LNCaP clone FGC (cell line): ENCODE measurements at places on chromosomes 6 and 20.

DNA sequence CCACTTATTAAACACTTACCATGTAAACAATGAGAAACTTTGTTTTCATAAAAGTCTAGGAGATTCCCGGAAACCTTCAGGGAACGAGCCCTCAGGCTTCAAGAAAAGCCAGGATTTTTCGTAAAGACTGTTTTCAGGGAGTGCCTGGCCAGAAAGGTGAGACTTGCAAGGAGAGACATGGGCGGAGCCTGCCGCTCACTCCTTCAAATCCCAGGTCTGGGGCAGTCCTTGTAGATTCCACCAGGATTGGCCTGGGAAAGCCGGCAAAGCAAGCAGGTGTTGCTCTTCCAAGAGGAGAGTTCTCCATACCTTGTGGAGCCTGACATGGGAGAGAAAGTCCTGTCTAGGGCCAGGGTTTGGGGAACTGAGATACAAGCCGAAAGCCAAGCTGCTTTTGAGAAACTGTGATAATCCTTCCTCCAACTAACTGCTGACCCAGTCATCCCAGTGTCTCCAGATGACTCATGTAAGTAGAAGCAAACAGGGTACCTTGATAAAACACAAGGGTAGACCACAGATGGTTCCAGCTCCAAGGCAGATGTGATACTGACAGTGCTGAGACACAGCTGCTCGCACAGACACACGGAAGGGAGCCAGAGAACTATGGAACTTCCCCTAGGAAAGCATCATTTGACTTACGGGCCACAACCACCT lies 69.4 kb upstream of the NAA20 start:
- no peak for DNase-seq

GRCh38 chr20:37615340-37616109 lies 78.3 kb upstream of the CTNNBL1 start:
- DNase-seq, result peak; percentile 4

- DNase-seq, result no peak
These were observed 170.8 kb downstream of the SASH1 start for GRCh38 chr6:148513145-148514071.

DNA sequence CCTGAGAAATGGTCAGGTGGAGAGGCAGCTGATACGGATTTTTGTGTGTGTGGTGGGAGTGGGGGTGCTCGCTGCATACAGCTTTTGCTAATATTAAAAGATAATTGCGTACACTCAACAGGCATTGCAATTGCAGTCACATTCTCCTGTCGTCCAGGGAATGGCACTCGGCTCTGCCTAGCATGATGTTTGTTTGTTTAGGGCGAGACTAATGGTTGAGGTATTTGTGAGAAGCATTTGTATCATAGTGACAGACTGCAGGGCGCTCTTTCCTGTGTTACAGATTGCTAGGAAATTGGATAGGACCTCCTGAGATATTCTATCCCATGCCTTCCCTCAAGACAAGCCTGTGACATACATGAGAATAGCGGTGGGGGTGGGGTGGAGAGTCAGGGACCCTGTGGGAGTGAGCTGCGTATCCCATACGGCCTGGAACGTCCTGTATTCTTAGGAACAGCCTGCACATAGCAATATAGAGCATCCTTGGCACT lies 207.4 kb downstream of the SOX4 start:
- DNase-seq, result no peak
